Neural crest cell (in vitro differentiated cells): ENCODE measurements at places on chromosomes 4 and X. TPM values are rescaled to one million over a fixed set of nuclear protein-coding genes. Genes with fewer than 3 reads are reported as not detected.

GRCh38 chrX:150036181-150036580 is 97.9 kb upstream of the EOLA2 start:
- no peak for DNase-seq

DNA sequence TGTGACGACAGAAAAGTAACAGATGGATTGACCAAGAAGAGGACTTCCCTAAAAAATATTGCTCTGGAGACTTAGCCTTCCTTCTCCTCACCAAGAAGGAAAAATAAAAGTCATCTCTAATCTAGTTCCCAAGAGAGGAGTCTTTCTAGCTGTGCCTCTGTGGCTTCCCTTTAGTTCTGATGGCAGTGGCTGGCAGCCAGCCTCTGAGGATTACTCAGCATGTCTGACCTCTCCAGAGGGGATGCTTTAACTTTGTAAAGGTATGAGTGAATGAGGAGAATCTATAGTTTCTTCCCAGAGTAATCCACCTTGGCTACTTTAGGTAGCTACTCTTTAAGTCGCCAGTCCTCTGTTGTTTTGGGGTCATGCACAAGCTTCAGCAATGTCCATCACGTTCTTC is 163.9 kb upstream of the KIT start:
- DNase-seq = no peak

GRCh38 chrX:47156611-47157520 is 11.8 kb downstream of the RBM10 start:
- no peak for DNase-seq

DNA sequence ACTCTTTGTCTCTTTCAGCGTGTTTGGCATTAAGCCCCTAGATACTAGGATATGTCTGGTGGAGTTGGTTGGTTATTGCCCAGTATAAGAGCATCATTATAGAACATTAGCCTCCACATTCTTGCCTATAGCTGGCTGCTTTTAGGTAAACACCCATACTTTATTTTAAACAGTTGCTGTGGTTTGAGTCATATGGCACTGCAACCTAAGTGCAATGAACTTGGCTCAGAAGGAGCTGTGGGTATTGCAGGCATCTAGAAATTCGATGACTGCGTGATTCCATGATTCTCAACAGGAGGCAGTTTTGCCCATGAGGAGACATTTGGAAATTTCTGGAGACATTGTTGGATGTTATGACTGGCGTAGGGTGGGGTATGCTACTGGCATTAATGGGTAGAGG is 49.5 kb downstream of the DCLK2 start:
- no peak for DNase-seq

GRCh38 chrX:46710927-46711623 is 47.8 kb downstream of the SLC9A7 start:
- no peak for DNase-seq

GRCh38 chr4:40309250-40309774 is 25.8 kb upstream of the CHRNA9 start:
- DNase-seq = peak; percentile 92

DNA sequence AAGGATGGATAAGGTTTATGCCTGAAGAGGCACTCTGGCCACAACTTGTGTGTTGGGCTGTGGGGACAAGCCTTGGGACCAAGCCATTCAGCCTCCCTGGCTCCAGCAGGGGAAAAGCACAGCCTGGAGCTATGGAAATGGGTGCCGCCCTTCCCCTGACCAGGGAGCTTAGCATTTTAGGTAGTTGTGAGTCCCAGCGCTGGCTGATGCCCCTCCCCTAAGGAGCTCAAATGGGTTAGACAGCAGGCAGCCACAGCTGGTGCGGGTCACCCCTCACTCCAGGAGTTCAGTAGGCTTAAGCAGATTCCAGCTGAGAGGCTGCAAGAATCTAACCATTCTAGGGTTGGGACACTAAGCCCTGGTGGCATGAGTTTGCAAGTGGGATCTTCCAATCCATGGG is 172.9 kb downstream of the KCNIP4 start:
- DNase-seq = no peak

The ARHGEF38 gene
- not detected in 2 replicates for total RNA-seq

The AFP gene
- total RNA-seq = not detected in 2 replicates

The CXCL3 gene
- 0.63 and 1.0 TPM in 2 replicates for total RNA-seq
